ENCODE measurements at places on chromosomes 3 and 15. TPM values are rescaled to one million over a fixed set of nuclear protein-coding genes. Genes with fewer than 3 reads are reported as not detected.

GOLGA6D gene
- total RNA-seq = 0.12 TPM

C3orf70 gene
- total RNA-seq = not detected

FETUB gene
- not detected for total RNA-seq

GNAT1 gene
- not detected for total RNA-seq

CPA3 gene
- not detected for total RNA-seq

CEP97 gene
- 17.9 TPM for total RNA-seq

GOLGA6L4 gene
- total RNA-seq = 1.6 TPM

CBLB gene
- total RNA-seq = 86.1 TPM

CISH gene
- 319 TPM for total RNA-seq

GOLGA8R gene
- 0.14 TPM for total RNA-seq

CLDN16 gene
- total RNA-seq = not detected

IQCH gene
- total RNA-seq = 1.6 TPM

MNS1 gene
- total RNA-seq = 0.10 TPM

PPM1L gene
- 2.7 TPM for total RNA-seq

DNAH12 gene
- 0.14 TPM for total RNA-seq

CFAP91 gene
- 0.29 TPM for total RNA-seq

RYR3 gene
- not detected for total RNA-seq

FGD5 gene
- total RNA-seq = not detected

CLSTN2 gene
- total RNA-seq = not detected

DHX36 gene
- total RNA-seq = 71.1 TPM

UNC13C gene
- not detected for total RNA-seq

TM4SF1 gene
- 0.92 TPM for total RNA-seq

CCR9 gene
- total RNA-seq = not detected

PP2D1 gene
- total RNA-seq = not detected

IMPG2 gene
- total RNA-seq = 0.10 TPM

TM6SF1 gene
- total RNA-seq = 1.9 TPM

LEKR1 gene
- total RNA-seq = 0.56 TPM

UTS2B gene
- total RNA-seq = not detected

CGNL1 gene
- total RNA-seq = not detected

ROBO2 gene
- total RNA-seq = not detected

ITIH1 gene
- total RNA-seq = not detected

DUOXA2 gene
- total RNA-seq = not detected

DAZL gene
- total RNA-seq = not detected

SNRK gene
- total RNA-seq = 23.9 TPM

SRGAP3 gene
- 2.2 TPM for total RNA-seq

SKOR1 gene
- total RNA-seq = 0.12 TPM

GPR87 gene
- 1.1 TPM for total RNA-seq

LIPC gene
- not detected for total RNA-seq

C15orf39 gene
- 14.1 TPM for total RNA-seq

GABRR3 gene
- not detected for total RNA-seq

TMEM207 gene
- not detected for total RNA-seq

CMTM7 gene
- total RNA-seq = 47.1 TPM

PLCB2 gene
- total RNA-seq = 65.3 TPM

ECE2 gene
- total RNA-seq = not detected

ZNF717 gene
- total RNA-seq = 9.4 TPM

FGF12 gene
- total RNA-seq = not detected

MYD88 gene
- 34.8 TPM for total RNA-seq

GPR149 gene
- total RNA-seq = not detected

EDC3 gene
- total RNA-seq = 39.9 TPM

WDR93 gene
- total RNA-seq = not detected

Data from activated CD4-positive, alpha-beta memory T cell treated with anti-CD3 and anti-CD28 coated beads for 36 hours (primary cell).